ENCODE measurements at places on chromosomes 11 and 22.

- DNase-seq = no peak
Observed at GRCh38 chr22:36267896-36268485, 15.1 kb downstream of the APOL1 start.

GRCh38 chr11:719214-720016 lies 13.4 kb downstream of the EPS8L2 start:
- DNase-seq = no peak

DNA sequence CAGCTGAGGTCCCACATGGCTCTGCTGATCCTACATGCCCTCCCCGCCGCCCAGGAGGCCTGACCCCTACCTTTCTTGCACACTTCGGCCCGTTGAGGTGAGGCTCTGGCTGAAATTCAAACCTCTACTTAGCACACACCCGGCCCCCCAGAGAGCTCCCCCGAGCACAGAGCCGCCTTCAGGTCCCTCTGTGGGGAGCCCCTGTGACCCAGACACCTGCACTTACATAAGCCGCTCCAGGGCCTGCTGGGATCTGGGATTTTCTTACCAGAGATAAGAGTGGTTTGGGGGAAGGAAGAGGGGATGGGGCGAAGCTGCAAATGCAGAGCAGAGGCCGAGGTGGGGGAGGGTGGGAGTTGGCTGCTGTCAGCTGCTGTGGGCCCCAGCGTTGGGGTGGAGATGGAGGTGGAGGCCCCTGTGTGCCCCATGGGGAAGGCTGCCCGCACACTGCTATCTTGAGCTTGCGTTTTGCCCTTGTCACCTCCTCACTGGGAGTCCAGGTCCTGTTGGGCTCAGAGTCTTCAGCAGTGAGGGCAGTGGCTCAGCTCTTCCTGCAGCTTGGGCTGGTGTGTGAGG lies 30.6 kb downstream of the CAPN1 start:
- no peak for DNase-seq

DNA sequence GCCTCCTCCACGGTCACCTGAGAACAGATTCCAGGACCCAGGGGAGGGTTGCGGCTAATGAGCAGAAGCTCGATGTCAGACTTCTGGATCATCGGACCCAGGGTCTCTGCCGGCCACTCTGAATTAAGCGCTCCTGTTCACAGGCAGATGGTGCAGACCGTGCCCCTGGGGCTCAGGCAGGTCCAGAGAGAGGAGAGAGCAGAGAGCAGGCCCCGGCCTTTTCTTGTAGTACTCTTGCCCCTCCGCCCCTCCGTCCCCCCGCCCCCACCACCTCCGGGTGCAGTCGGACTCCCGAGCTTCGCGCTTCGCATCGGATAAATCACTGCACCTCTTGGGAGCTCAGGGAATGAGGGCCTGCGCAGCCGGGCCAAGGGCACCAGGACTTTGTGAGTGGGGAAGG lies 50.3 kb downstream of the RPS6KA4 start:
- no peak for DNase-seq
